ENCODE measurements at places on chromosomes 7 and 10.

DNA sequence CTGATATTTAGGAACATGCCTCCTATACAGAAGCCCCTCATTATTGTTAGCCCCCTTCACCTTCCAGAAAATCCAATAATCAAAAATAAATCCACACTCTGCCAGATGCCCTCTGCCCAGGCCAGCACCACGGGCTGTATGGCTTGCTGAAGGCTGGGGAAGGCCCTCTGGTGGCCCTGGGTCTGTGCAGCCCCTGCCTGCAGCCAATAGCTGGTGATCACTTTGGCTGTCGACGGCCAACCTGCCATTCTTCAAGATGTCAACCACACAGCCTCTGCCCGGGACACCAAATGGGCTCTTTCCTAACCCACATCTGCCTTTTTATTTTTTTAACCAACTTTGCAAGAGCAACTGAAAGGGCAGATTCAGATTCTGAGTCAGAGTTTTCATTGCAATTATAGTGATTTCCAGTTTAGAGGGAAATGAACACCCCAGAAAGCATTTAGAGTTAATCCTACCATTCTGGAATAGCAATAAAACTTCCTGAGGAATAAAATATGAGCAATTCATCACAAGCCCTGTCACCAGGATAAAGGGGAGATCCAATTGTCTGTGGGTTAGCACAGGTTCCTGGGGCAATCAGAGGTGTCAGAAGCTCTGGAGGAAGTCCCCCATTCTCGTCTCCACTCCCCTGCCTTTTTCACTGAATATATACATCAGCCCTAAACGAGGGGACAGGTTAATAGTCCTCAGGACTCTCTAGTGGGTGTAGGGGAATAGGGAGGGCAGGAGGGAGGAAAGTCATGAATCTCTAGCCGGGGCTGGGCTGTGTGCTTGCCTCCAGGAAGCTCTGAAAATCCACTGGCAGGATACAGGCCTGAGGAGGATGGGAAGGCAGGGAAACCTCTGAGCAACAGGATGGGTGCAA lies 211.3 kb downstream of the GRID1 start:
- no peak for DNase-seq

DNA sequence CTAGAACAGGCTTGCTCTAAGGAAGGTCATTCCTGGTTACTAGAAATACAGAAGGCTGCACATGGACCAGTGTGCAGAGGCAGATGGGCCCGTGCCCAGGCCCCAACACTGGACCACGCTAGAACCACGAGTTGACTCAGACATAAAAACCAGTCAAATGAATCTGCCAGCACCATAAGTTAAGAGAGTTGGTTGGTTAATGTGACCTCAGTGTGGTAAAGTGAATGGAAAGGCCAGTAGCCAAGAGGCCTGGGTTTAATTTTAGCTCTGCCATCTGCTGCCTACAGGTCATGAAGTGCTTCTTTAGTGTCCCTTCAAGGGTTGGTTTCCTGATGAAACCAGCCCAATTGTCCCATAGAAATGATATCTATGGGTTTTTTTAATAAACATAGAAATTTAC lies 329.6 kb upstream of the NRP1 start:
- DNase-seq = no peak

DNA sequence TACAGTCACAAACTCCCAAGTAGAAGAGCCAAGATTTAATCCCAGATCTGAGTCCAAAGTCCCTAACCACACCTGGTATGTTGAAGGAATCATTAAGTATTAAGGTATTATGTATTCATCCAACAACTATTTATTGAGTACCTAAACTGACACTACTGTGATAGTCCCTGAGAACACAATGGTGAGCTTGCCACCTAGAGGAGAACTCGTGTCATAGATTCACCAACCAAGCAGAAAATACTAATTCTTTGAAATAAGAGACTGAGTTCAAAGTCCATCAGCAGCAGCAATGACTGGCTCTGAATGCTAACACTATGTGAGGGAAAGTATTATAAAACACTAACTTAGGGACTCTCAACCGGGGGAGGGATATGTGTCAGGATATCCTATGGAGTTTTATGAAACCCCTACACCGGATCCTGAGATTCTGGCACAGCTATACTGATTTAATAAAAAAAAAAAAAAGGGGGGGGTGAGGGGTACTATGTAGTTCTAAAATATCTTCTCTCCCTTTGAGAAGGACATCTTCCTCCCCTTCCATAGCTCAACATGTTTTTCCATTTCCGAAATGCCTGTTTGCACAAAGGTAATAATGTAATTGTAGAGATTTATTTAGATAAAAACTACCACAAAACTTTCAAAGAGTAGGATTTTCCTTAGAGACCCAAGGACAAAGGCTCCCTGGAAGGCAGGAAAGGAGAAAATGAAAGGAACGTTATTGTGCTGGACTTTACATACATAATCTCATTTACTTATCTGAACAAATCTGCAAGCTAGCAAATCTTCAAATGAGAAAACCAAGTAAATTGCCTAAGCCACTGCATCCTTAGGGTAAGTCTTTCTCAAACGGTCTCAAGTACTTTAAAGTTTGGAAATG lies 1.6 kb downstream of the NCOA4 start:
- DNase-seq = peak; percentile 18

- DNase-seq = no peak
Observed at GRCh38 chr10:120657371-120657770, 193.8 kb upstream of the WDR11 start.

GRCh38 chr10:2245580-2245979 lies 508.3 kb upstream of the ADARB2 start:
- no peak for DNase-seq

DNA sequence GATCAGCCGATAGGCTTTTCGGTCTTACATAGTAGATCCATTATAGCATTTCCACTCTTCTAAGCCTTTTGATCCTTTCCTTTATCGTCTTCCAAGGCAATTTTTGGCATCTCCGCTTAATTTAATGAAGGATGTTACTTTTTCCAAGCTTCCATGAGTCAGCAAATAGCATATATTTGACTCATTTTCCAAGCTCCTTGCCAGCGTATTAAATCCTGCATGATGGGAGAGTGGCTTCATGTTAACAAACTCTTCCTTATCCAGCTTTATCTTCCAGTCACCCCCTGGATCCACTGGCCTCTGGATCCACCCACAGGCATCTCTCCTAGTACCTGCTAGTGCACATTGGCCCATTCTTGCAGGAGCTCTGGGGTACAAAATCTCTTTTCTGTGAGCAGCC lies 13.0 kb downstream of the OR9A2 start:
- DNase-seq = no peak

- DNase-seq = no peak
Observed at GRCh38 chr7:143958781-143959180, 4.1 kb downstream of the OR2F1 start.

GRCh38 chr7:78420001-78420400 lies 621.4 kb downstream of the PHTF2 start:
- no peak for DNase-seq

GRCh38 chr10:61835946-61836887 lies 65.3 kb upstream of the ARID5B start:
- DNase-seq = no peak

GRCh38 chr7:158917818-158918217 lies 61.5 kb downstream of the DYNC2I1 start:
- DNase-seq = no peak

GRCh38 chr7:43166686-43167085 lies 54.2 kb downstream of the HECW1 start:
- DNase-seq = no peak

DNA sequence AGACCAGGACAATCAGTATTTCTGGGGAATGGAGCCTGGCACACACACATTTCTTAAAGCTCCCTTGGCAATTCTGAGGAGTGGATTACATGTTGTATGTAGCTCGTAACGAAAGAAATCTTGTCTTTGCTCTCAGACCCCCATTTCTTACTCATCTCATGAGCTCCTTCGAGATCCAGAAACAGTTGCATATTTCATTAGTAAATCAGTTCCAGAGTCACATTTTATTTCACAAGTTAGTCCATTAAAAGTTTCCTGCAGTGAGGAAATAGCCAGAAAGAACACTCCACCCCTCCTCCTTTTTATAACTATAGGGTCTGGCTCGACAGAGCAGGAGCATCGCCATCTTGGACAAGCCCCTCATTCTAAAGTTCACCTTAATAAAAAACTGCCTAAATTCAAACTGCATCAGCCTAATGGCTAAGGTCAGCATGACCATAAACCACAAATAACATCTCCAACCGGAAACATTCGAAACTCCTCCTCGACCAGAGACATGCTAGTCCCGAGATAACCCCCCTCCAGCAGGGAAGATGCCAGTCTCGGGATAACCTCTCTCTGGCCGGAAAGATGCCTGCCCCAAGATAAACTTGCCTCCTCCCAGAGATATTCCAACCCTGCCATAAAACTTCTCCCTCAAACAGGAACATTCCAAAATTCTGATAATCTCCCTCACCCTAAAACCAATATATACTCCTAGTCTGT lies 7.4 kb downstream of the EGFR start:
- DNase-seq = no peak

GRCh38 chr7:84091318-84091717 lies 103.3 kb downstream of the SEMA3A start:
- no peak for DNase-seq

GRCh38 chr7:124171068-124171467 lies 138.2 kb upstream of the TMEM229A start:
- DNase-seq = no peak

DNA sequence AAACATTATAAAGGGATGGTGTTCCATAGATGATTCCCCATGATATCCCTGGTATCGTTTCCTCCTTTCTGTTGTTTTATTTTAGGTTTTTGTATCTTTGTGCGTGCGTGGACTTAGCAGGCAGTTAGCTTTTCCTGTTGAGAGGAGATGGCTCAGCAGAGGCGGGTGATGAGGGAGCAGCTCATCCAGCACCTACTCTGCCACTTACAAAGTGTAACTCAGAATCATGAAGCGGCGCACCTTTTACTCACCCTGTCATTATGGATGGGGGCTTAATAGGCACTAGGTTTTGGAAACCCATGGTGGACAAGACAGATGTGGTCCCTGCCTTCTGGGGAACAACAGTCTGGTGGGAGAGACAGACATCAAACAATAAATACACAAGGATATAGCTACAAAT lies 17.1 kb downstream of the FAM241B start:
- DNase-seq = no peak

DNA sequence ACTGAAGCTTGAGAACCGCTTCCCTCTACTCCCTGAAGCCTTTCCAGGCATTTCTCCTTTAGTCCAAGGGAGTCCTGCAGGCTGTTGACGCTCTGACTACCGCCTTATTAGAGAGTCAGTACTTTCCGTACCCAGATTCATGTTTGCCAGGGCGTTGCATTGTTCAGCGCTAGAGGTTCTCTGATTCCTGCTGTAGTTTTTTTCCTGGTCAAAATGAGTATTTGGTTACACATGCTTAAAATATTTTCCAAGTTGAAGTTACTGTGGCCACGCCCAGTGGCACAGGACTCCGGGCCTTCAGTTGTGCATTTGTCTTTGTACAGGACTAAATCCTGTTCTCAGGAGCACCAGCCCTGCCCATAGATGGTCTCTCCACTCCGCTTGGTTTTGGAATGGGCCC lies 7.9 kb downstream of the MTURN start:
- DNase-seq = no peak

GRCh38 chr10:95408148-95408960 lies 117.6 kb upstream of the PDLIM1 start:
- DNase-seq = no peak

- DNase-seq = no peak
Observed at GRCh38 chr10:124063750-124064603, 29.4 kb downstream of the CHST15 start.

GRCh38 chr10:57769298-57769697 lies 498.4 kb downstream of the IPMK start:
- DNase-seq = no peak

GRCh38 chr10:117461766-117462423 lies 80.7 kb upstream of the EMX2 start:
- DNase-seq = no peak

DNA sequence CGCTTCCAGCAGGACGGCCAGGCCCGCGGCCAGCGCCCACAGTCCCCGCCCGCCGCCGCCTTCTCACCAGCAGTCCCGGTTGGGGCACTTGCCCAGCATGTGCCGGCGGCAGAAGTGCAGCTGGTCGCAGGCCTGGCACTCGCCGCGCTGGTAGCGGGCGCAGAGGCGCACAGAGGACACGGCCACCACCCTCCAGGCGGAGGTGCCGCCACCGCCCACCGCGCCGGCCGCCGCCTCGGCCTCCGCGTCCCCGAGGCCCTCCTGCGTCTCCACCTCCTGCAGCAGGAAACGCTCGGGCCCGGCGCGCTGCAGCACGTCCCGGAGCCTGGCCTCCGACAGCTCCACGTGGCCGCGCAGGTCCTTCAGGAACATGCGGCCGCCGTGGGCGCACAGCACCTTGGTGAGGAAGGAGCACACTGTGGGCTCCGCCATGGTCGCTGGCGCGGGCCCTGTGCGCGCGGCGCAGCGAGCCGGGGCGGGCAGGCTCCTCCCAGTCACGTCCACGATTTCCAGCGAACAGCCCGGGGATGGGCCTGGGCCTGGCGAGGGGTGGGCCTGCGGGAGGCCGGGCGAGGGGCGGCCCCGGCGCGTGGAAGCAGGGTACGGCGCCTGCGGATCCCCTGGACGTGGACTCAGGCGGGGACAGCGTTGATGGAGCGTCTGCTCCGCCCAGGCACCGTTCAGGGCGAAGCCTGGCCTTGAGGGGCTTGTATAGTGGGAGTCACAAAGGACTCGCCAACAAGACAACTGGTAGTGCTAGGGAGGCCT lies at the start of gene ZC3HAV1L:
TSS of gene ZC3HAV1L (minus strand) at position 457 of the 768 bp plus-strand sequence. CDS start at position 432, 25 bp downstream.
- DNase-seq = peak; percentile 60

- DNase-seq = no peak
Observed at GRCh38 chr7:66359656-66360211, 154.6 kb downstream of the TPST1 start.

DNA sequence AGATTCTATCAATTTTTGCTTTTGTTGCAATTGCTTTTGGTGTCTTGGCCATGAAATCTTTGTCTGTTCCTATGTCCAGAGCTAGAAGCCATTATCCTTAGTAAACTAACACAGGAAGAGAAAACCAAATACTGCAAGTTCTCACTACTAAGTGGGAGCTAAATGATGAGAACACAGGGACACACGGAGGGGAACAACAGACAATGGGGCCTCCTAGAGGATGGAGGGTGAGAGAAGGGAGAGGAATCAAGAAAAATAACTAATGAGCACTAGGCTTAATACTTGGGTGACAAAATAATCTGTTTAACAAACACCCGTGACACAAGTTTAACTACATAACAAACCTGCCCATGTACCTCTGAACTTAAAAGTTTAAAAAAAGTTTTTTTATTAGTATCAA lies 78.2 kb downstream of the ANKRD26 start:
- no peak for DNase-seq

DNA sequence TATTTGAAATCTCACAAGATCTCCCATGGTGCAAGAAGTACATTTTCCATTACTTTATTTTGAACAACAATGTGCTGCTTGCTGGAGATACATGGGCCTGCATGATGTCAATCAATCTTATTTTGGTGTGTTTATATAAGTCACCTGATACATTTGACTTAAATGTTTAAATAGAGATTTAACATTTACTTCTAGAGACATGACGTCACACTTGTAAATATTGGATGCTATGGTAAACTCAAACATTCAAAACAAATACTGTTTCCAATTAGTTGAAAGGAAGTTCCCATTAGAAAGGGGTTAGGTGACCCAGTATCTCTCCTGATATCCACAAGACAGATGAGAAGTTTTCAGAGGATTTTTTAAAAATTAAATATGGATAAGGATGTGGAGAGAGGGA lies 214.5 kb downstream of the NSUN6 start:
- no peak for DNase-seq

All from activated naive CD4-positive, alpha-beta T cell treated with anti-CD3 and anti-CD28 coated beads, Interleukin-2, amount 50 U/mL, for 16 hours (primary cell).